ENCODE measurements at places on chromosomes 6 and 20.

- no peak for DNase-seq
Measured at GRCh38 chr6:40965046-40965445, 74.0 kb downstream of the UNC5CL start.

DNA sequence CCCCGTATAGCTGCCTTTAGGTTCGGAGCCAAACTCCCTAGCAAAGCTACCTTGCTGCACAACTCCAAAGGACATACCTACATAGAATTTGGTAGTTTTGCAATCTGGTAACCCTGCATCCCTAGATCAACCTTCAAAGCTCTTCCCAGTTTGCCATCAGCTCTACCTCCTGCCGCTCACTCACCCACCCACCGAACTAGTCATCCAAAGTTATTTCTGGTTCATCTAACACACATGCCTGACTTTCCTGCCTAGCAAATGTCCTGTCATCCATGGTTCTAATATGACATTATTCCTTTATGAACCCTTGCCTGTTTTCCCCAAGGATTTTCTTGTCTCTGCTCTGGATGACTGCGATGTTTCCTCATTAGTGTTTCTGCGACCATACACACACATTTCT is 21.6 kb downstream of the SPAG4 start:
- DNase-seq: no peak

- no peak for DNase-seq
Measured at GRCh38 chr6:40340957-40341356, 246.2 kb downstream of the LRFN2 start.

GRCh38 chr20:3923818-3924217 is 34.6 kb downstream of the PANK2 start:
- no peak for DNase-seq

GRCh38 chr6:132812756-132813172 is 1.6 kb upstream of the RPS12 start:
- no peak for DNase-seq

DNA sequence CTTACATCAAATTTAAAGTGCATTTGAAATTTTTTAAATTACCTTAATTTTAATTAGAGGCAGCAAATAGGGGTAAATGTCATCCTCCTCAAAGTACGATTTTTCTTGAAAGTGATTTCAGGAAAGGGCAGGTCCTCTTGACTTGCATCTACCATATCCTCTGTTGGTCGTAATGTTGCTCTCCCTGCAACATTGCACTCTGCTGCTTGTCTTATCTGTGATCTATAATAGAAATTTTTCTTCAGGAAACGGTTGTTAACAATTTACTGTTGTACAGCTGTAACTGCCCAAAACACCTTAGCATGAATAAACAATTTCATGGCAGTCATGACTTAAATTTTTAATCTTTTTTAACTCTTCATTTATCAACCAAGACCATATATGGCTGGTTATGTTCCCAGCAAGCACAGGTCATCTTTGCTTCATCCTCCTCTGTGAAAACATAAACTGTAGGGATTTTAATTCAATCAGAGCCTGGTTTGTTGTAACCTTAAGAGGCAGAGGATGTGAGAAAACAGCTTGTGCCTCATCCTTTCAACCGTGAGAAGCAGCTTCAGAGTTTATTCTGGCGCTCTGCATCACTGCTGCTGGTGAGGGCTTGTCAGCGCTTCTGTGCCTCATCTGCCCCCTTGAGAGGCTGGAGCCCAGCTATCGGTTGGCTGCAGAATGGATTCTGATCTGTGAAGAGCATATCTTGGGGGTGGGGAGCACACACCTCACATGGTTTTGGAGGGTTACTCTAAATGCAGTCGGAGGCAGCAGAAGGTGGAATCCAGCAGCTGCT is 56.0 kb downstream of the CTNNBL1 start:
- DNase-seq: no peak

DNA sequence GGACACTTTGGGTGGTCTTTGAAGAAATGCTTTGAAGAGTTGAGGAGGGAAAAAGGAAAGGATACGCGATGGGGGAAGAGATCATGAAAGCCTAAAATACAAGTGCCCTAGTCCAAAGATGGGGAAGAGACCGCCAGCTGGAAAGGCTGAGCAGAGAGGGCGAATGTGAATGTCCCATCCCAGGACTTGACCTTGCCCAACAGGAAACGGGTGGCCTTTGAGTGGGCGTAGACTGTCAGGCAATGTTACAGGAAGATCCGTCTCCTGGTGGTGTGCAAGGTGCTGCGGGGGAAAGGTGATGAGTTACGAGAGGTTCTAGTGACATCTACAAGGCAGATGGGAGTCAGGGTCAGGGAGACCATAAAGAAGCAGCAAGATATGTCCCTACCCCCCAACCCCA is 55.0 kb upstream of the TBXT start:
- no peak for DNase-seq

- no peak for DNase-seq
Measured at GRCh38 chr6:151539506-151540268, 45.9 kb downstream of the CCDC170 start.

- DNase-seq: no peak
Measured at GRCh38 chr6:52015953-52016352, 71.5 kb downstream of the PKHD1 start.

DNA sequence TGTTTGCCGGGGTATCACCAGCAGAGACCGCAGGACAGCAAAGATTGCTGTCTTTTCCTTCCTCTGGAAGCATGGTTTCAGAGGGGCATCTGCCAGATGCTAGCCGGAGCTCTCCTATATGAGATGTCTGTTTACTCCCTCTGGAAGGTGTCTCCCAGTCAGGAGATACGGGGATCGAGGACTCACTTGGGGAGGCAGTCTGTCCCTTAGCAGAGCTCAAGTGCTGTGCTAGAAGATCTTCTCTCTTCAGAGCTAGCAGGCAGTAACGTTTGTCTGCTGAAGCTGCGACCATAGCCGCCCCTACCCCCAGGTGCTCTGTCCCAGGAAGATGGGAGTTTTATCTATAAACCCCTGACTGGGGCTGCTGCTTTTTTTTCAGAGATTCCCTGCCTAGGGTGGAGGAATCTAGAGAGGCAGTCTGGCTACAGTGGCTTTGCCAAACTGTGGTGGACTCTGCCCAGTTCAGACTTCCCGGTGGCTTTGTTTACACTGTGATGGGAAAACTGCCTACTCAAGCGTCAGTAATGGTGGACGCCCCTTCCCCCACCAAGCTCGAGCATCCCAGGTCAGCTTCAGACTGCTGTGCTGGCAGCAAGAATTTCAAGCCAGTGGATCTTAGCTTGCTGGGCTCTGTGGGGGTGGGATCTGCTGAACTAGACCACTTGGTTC is 133.0 kb upstream of the FLRT3 start:
- DNase-seq: no peak

- no peak for DNase-seq
Measured at GRCh38 chr6:107786709-107787588, 37.2 kb downstream of the SCML4 start.

- no peak for DNase-seq
Measured at GRCh38 chr6:63527658-63528514, 44.4 kb upstream of the LOC128125822 start.

DNA sequence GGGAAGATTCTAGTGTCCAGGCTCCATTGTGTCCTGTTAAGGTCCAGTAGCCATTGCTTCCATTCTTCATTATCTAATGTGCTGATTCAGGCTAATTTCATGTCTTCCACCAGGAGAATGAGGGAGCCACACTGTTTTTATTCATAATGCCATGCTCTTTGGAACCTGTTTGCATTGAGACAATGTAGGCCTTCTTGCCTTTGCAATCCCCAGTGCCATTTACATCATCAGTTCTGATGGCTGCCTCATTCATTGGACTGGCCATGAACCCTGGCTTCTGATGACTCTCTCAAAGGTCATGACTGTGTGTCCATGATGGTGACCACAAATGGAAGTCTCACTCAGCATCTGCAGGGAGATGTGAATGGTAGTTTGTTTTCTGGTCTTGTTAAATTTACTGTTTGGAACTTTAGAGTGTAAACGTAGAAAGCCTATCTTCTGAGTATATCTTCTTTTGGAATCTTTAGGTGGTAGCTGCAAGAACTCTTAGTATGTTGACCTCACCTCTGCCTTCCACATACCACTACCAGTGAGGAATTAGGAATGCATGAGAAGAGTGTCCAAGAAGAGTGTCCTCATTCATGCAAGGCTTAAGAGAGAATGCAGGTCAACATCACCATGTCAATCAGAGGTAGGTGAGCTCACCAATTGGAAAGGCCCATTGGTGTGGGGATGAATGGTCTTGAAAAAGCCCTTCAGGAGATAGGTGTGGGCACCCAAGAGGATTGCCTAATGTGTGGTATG is 42.9 kb upstream of the ZFP64 start:
- no peak for DNase-seq

DNA sequence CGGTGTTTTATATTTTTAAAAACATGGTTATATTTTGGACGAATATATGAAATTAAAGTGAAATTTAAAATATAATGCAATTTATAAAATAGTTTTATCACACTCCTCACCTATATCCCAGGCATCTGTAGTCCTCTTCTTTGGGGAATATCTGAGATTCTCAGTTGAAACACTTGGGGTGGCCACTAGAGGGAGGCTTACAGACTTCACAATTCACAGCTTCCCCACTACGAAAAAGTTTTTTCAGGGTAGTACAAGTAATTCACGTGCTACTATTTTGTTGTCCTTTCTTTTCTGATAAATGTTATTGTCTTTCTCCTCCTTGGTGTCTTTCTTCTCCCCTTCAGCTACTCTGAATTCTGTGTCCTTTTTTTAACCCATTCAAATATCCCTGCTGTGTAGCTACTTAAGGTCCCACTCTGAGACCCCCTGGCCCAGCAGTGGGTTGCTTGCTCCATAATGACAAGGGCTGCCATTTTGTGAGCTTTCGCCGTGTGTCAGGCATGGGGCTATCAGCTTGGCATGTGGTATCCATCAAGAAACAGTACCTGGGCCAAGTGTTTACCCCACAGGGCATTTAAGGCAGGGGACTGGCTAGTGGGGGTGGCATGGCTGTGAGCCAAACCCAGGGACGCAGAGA is 43.6 kb upstream of the PHACTR3 start:
- DNase-seq: no peak

DNA sequence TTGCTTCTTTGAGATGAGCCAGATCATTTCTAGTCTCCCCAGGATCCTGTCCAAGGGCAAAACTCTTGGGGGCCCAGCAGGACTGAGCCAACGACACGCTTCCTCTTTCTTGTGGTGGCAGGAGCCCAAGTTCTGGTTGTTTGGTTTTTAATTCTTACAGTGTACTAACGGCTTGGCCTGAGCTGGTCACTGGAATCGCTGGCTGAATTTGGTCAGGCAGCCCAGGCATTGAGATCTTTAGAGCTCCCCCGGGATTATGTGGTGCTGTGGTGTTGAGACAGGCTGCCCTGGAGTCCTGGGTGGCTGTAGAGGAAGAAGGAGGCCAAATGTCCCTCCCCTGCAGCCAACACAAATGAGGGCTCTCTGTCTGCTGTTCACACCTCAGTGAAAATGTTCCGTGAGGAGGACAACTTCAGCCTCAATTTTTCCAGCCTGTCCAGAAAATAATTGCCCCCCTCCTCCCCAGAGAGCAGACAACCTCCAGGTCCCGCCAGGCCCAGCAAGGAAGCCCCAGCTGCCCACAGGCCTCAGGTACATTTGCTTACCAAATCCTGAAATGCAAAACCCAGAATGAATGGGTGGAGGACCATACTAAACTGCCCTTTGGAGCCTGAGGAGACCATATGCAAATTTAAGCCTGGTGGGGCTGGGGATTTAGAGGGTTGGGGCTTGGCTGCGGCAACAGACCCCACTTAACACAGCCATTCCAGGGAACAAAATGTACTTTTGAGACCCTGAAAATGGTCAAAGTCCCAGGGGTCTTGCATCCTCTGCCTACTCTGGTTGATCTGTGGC is 23.6 kb downstream of the BNIP5 start:
- no peak for DNase-seq

DNA sequence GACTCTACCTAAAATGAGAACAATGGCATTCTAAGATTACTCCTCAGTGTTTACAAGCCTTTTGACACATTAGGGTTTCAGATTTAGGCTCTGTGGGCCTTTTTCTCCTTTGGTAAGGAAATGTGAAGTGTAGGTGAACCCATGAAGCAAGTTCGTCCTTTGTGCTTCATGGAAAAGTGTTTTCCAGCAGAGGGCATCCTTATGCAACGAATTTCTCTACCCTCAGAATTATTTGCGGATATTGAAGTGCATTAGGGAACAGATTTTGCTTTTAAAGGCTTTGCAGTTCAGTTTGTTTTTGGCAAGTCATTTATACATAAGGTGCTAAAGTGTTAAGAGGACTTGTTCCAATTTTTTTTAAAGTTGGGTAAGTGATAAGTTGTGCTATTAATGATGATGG is 55.7 kb upstream of the FERMT1 start:
- no peak for DNase-seq

GRCh38 chr6:4128072-4128471 is 7.3 kb downstream of the ECI2 start:
- no peak for DNase-seq

DNA sequence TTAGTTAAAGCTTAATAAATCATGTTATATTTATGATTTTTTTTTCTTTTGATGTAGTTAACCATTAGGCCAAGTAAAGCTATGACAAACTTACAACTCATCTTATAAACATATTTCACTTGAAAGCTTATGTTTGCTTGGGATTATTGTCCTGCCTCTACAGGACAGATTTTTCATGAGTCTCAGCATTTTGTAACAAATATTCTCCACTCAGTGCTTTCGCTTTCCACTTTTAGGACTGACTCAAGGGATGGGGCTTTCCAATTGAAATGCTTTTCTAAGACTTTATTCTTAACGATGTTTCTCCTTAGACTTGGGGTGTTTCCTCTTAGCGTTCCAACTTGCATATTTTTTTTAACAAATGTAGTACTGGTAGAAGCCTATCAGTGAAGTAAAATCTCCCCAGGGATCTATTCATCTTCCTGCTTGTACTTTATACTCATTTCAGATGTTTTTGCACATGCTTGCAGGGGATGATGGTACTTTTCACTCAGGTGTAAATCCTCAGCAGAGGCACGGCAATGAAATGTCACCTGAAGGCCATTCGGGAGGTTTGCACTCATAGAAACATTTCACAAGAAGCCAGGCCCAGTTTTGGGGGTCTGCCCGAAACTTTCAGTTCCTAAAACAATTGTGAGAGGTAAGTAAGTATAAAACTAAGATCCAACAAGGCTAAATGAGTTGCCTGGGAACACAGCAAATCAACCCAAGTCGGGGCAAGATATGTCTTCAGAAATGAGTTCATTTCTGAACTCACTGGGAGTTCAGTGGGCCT is 298.1 kb upstream of the FOXQ1 start:
- DNase-seq: no peak

- no peak for DNase-seq
Measured at GRCh38 chr6:98924647-98925046, 23.1 kb downstream of the FBXL4 start.

DNA sequence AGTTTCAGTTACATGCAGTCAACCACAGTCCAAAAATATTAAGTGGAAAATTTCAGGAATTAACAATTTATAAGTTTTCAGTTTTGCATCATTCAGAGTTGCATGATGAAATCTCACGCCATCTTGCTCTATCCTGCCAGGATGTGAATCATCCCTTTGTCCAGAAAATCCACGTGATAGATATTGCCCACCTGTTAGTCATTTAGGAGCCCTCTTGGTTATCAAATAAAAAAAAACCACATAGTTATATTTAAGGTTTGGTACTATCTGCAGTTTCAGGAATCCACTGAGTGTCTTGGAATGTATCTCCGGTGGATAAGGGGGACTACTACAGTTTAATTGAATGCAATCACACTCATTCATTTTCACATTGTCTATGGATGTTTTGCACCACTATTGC is 1249.0 kb upstream of the CITED2 start:
- no peak for DNase-seq

Data from activated CD4-positive, alpha-beta T cell treated with anti-CD3 and anti-CD28 coated beads for 24 hours (primary cell).